Activated CD4-positive, alpha-beta memory T cell treated with anti-CD3 and anti-CD28 coated beads for 36 hours (primary cell): ENCODE measurements at places on chromosomes 16 and 17. TPM values are rescaled to one million over a fixed set of nuclear protein-coding genes. Genes with fewer than 3 reads are reported as not detected.

DNA sequence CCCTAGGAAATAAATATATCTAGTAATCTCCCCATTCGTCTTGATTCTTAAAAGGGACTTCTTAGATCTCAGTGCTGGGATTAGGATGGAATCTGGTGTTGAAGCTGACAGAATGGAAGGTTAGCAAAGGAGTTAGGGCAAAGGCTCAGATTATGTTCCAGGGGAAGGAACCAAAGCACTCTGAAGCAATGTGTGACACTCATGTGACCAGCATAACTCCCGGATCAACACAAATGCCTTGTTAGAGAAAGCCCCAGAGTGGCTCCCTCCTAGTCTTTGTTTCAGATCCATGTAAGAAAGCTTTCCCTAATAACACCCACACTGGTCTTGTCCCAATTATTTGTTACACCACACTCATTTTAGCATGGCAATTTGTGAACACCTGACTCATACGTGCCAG is 62.6 kb upstream of the ERN1 start:
- H3K27me3 ChIP-seq = no peaks in the 10 kb centered on the region
- peaks cover 3% of the 10 kb centered on the region for H3K36me3 ChIP-seq
- no peak overlapping the region for H3K4me3 ChIP-seq
- H3K27ac ChIP-seq = no peak overlapping the region
- no peak for DNase-seq
- H3K4me1 ChIP-seq = peaks cover 6% of the 10 kb centered on the region

DNA sequence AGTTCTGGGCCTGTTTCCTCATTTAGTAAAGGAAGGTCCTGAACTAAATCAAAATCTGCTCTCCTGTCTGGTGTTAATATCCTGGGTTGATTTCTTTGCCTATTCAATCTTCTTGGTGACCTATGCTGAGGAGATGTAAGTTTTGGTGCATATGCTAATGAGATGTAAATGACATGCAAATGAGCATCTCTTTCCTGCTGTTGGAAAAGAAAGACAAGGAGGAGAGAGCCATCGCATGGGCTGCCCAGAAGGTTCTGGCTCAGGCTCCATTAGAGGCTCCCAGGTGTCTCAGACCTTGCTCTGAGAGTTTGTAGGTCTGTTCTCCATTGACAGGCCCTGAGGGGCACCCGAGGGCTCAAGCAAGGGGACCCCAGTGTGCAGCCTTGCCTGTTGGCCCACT is 3.3 kb downstream of the ABI3 start:
- DNase-seq = no peak
- H3K27ac ChIP-seq = no peak overlapping the region
- no peak overlapping the region for H3K4me3 ChIP-seq
- no peaks in the 10 kb centered on the region for H3K27me3 ChIP-seq
- H3K36me3 ChIP-seq = peaks cover 24% of the 10 kb centered on the region

DNA sequence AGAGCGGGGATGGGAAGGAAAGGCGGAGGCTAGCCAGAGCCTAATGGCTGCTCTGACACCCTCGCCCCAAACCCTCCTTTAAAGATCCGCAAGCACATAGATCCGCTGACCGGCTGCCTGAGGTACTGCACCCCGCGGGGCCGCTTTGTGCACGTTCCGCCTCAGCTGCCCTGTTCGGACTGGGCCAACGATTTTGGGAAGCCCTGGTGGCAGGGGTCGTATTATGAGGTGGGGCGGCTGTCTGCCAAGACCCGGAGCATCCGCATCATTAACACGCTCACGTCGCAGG is 663 bp downstream of the CYB5D1 start:
- H3K27ac ChIP-seq = no peak overlapping the region
- no peak overlapping the region for H3K4me3 ChIP-seq
- H3K27me3 ChIP-seq = no peaks in the 10 kb centered on the region
- peak; percentile 61 for DNase-seq

DNA sequence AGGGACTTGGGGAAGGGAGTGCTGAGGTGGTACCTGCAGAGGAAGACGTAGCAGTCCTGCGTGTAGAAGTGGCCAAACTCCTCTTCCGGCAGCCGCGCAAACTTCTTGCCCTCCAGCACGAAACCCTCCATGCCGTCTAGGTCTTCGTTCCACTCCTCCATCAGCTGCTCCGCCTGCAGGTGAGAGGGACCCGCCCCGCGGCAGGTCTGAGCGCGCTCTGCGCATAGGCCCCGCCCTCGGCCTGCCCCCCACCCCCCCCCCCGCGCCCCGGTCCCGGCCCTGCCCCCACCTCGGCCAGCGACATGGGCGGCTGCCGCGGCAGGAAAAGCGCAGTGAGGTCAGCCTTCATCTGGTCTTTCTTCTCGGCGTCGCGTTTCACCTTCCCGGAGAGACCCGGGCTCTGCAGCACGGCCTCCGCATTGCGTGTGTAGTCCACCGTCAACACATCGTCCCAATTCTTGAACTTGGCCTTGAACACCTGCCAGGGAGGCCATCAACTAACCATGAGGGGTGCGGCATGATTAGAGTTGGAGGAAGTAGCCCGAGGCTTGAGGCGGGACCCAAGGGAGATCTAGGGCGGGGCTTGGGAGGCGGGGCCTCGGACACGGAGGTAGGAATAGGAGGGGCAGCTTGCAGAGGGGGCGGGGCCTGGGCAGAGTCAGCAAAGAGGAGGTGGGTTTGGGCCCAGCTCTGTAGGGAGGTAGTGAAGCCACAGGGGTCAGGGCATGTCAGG is 11.5 kb downstream of the FLII start:
- no peak overlapping the region for H3K4me3 ChIP-seq
- H3K27ac ChIP-seq = no peak overlapping the region
- no peaks in the 10 kb centered on the region for H3K4me1 ChIP-seq
- H3K36me3 ChIP-seq = peaks cover 29% of the 10 kb centered on the region
- no peaks in the 10 kb centered on the region for H3K27me3 ChIP-seq

GRCh38 chr17:75181608-75182318 is 996 bp downstream of the SUMO2 start:
- H3K4me1 ChIP-seq = peaks cover 30% of the 10 kb centered on the region
- H3K27me3 ChIP-seq = no peaks in the 10 kb centered on the region
- peak overlapping the region; percentile 91 for H3K4me3 ChIP-seq
- peak overlapping the region; percentile 87 for H3K27ac ChIP-seq
- peak; percentile 60 for DNase-seq

DNA sequence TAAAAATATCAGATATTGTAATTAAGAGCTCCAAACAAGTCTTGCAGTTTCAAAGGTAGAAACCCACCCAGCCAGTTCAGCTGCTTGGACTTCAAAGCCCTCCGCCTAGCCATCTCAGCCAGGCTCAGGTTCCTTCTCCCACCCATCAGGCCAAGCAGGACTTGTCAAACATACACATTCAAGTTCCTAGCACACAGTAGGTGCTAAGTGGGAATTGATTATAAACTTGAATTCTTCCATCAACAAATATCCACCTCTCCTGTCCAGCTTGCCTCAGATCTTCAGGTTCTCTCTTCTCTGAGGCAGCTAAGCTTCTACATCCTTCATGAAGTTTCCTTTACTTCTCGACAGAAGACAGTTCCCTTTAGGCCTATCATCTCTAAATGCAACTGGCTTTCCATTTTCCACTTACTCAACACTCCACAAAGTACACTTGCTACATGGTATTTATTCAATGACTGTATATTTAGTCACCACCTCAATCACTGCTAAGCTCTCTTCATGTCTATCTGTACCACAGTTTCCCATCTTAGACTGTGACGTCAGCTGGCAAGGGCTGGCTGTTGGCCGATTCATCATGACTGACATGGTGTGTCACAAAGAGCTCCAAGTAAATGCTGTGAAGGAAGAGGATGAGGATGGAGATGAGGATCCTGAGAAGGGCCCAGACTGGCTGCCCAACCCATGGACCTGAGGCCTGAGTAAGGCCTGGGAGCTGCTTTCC is 13.3 kb upstream of the COG7 start:
- no peak for DNase-seq
- no peak overlapping the region for H3K27ac ChIP-seq
- H3K27me3 ChIP-seq = no peaks in the 10 kb centered on the region
- no peaks in the 10 kb centered on the region for H3K4me1 ChIP-seq
- peaks cover 20% of the 10 kb centered on the region for H3K36me3 ChIP-seq

DNA sequence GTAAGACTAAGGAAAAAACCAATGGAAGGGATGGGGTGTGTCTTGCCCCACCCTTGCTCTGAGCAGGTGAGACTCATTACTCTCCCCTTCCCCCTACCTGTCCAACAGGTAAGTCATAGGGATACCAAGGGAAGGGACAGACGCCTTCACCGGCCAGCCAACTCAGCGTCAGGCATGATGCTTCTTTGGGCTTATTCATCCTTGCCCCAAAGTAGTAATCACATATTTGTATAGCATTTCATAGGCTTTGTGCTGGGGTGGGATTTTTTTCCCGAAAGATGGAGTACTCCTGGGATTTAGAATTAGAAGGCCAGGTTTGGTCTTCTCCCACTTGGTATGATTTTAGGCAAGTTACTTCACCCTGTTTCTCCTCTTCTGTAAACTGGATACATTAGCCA is 509 bp upstream of the JUP start:
- peaks cover 12% of the 10 kb centered on the region for H3K4me1 ChIP-seq
- no peak for DNase-seq
- peaks cover 15% of the 10 kb centered on the region for H3K27me3 ChIP-seq
- peak overlapping the region; percentile 32 for H3K4me3 ChIP-seq

GRCh38 chr17:62970610-62971009 is 4.6 kb downstream of the TANC2 start:
- peaks cover 10% of the 10 kb centered on the region for H3K27me3 ChIP-seq
- no peak overlapping the region for H3K4me3 ChIP-seq
- DNase-seq = no peak
- H3K27ac ChIP-seq = no peak overlapping the region
- no peaks in the 10 kb centered on the region for H3K36me3 ChIP-seq

GRCh38 chr16:11312718-11313492 is 31.8 kb upstream of the PRM1 start:
- peak; percentile 42 for DNase-seq
- H3K36me3 ChIP-seq = no peaks in the 10 kb centered on the region
- H3K27ac ChIP-seq = no peak overlapping the region
- H3K27me3 ChIP-seq = no peaks in the 10 kb centered on the region
- peaks cover 45% of the 10 kb centered on the region for H3K4me1 ChIP-seq
- no peak overlapping the region for H3K4me3 ChIP-seq

GRCh38 chr16:63059676-63060075 is 1023.4 kb upstream of the CDH8 start:
- no peak overlapping the region for H3K4me3 ChIP-seq
- no peak for DNase-seq
- H3K36me3 ChIP-seq = no peaks in the 10 kb centered on the region
- H3K27ac ChIP-seq = no peak overlapping the region
- no peaks in the 10 kb centered on the region for H3K4me1 ChIP-seq

DNA sequence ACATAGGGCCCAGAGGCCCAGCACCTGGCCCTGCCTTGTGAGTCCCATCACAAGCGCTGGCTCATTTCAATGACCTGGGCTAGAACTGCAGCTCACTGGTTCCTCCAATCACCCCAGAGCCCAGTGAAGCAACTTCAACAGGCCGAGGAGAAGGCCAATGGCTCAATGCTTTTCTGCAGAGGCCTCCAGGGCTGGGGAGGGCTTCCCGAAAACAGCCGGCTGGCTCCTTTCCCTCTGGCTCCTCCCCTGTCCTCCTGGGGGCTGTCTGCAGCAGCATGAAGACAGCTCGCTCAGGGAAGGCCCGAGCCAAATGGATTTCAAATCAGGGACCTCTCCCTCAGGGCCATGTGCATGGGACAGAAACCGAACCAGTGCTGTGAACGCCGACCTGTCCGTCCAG is 121.6 kb downstream of the ZNF423 start:
- no peaks in the 10 kb centered on the region for H3K36me3 ChIP-seq
- H3K27ac ChIP-seq = no peak overlapping the region

DNA sequence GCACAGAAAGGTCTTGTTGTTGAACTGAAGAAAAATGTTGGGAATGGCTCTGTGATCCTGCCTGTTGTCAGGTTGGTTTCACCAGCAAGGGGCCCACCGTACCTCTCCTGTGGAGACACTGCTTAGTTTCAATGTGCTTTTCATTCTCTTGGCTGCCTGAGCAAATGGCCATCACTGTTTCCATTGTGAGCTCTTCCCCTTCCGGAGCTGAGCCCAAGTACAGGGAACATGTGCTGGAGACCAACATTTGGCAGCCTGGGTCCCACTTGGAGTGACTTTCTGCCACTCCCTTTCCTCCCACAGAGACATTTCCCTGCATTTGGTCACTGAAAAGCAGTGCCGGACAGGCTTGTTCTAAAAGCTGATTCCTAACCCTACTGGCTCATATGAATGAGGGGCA is 23.1 kb downstream of the GABARAPL2 start:
- no peak overlapping the region for H3K27ac ChIP-seq
- no peak for DNase-seq
- no peaks in the 10 kb centered on the region for H3K27me3 ChIP-seq

GRCh38 chr17:10318535-10318934 is 54.3 kb downstream of the MYH13 start:
- H3K27me3 ChIP-seq = peaks cover 1% of the 10 kb centered on the region
- no peak overlapping the region for H3K4me3 ChIP-seq
- peaks cover 5% of the 10 kb centered on the region for H3K4me1 ChIP-seq
- no peak for DNase-seq

DNA sequence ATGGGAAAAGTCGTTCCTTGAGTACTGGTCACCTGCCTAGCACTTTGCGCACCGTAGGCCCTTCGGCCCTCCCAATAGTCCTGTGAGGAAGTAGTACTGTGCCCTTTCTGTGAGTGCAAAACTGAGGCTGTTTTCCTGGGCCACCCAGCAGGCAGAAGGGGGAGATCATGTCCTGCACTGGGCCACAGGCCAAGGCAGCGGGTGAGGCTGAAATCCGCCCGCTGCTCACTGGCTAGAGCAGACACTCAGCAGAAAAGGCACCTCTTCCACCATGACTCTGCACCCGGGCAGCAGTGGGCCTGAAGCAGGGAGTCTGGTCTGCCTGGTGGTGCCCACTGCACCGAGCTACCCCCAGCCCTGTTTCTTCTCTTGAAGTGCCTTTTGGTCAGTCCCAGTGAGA is 20.2 kb downstream of the METTL22 start:
- peaks cover 10% of the 10 kb centered on the region for H3K4me1 ChIP-seq
- DNase-seq = no peak
- no peak overlapping the region for H3K27ac ChIP-seq
- H3K36me3 ChIP-seq = peaks cover 65% of the 10 kb centered on the region

- H3K36me3 ChIP-seq = no peaks in the 10 kb centered on the region
- DNase-seq = no peak
- peaks cover 15% of the 10 kb centered on the region for H3K27me3 ChIP-seq
- no peaks in the 10 kb centered on the region for H3K4me1 ChIP-seq
- H3K4me3 ChIP-seq = no peak overlapping the region
Measured at GRCh38 chr17:5718726-5719125, 134.4 kb upstream of the NLRP1 start.

DNA sequence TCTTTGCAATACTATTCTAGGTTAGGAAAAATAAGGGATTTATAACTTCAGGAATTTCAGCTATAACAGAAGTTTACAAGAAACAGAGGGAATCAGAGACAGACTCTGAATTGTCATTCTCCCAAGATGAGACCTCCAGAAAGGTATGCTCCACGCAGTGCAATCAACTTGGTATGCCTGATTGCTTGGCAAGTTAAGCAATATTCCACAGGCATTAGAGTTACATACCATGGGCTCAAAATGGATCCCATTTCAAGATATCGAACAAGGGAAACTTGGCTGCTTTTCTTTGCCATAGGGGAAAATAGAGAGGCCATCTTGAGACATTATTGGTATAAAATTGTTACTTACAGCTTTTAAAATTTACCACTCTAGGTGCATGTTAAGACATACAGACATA is 615.6 kb upstream of the SOX9 start:
- H3K36me3 ChIP-seq = no peaks in the 10 kb centered on the region
- no peaks in the 10 kb centered on the region for H3K27me3 ChIP-seq
- H3K4me1 ChIP-seq = no peaks in the 10 kb centered on the region

- no peak for DNase-seq
- no peak overlapping the region for H3K27ac ChIP-seq
- H3K4me3 ChIP-seq = no peak overlapping the region
- H3K4me1 ChIP-seq = peaks cover 1% of the 10 kb centered on the region
Measured at GRCh38 chr16:85912211-85912974, 13.4 kb downstream of the IRF8 start.

The SLC47A1 gene
- total RNA-seq = 0.83 TPM

The RECQL5 gene
- total RNA-seq = 27.7 TPM

The LCAT gene
- 10.7 TPM for total RNA-seq

The C17orf113 gene
- 0.15 TPM for total RNA-seq
